ENCODE measurements at places on chromosomes 11 and 22.
A peak's percentile ranks its signal among the peaks of the same experiment; 100 is the strongest.

- no peak for DNase-seq
These were observed 40.5 kb downstream of the TPCN2 start for GRCh38 chr11:69089258-69089657.

- DNase-seq, result no peak
These were observed 11.2 kb downstream of the PEX26 start for GRCh38 chr22:18088825-18089568.

DNA sequence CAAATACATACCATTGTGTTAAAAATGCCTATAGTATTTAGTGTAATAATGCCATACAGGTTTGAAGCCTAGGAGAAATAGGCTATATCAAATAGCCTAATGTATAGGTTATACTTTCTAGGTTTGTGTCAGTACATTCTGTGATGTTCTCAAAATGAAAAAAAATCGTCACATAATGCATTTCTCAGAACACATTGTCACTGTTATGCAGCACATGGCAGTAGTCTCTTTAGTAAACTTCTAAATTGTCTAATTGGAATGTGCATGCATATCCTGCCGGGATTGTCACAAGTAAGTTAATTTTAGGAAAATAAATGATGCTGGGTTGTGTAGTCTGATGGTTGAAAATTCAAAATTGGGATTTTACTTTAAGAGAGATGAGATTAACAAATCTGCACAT, 920.1 kb upstream of the CNTN5 start:
- no peak for DNase-seq

- DNase-seq, result peak; percentile 53
These were observed 790 bp downstream of the RAB1B start for GRCh38 chr11:66268952-66269905.

- no peak for DNase-seq
These were observed 2.1 kb downstream of the HBD start for GRCh38 chr11:5232176-5232575.

DNA sequence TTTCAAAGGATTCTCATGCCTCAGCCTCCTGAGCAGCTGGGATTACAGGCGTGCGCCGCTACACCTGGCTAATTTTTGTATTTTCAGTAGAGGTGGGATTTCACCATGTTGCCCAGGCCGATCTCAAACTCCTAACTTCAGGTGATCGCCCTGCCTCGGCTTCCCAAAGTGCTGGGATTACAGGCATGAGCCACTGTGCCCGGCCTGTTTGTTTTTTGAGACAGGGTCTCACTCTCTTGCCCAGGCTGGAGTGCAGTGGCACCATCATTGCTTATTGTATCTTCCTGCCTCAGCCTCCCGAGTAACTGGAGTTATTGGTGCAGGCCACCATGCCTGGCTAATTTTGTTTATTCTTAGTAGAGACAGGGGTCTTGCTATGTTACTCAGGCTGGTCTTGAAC, 8.1 kb downstream of the FADS2 start:
- DNase-seq, result no peak

- no peak for DNase-seq
These were observed 3.8 kb upstream of the SHISAL1 start for GRCh38 chr22:44316393-44317122.

- DNase-seq, result no peak
These were observed 788.8 kb upstream of the FAT3 start for GRCh38 chr11:91435694-91436395.

DNA sequence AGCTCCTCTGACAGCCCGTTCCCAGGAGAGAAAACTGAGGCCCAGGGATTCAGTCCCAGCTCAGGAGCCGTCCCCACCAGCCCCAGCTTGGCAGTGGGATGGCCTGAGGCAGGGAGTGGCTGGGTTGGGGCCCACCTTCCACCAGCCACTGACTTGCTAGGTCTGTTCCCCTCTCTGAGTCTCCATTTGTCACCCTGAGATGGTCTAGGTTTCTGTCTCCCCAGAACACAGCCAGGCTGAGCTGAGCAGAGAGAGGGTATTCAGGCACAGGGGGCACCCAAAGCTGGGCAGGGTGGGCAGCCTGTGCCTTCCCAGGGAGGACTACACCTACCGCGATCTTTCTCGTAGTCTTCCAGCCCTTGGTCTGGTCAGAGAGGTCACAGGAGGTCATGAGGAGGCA, 95.7 kb downstream of the PDE2A start:
- no peak for DNase-seq

DNA sequence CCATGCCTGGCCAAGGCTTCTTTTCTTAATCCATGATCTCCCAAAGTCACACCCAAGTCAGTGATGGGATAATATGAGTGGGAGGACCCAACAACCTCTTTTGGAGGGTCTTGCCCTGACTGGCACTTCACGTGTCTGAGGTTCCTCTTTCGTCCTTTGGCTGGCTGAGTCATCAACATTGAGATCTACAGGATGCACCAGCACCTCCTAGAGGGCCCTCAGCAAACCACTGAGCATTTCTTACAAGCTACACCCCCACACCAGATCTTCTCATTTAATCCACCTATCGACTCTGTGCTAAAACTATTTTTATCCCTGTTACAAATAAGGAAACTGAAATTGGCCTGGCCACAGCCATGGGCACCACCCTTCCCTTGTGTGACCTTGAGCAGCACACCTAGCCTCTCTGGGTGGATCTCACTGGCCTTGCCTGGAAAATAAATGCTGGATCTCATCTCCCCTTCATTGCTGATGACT, 63.4 kb downstream of the FLI1 start:
- peak; percentile 48 for DNase-seq

DNA sequence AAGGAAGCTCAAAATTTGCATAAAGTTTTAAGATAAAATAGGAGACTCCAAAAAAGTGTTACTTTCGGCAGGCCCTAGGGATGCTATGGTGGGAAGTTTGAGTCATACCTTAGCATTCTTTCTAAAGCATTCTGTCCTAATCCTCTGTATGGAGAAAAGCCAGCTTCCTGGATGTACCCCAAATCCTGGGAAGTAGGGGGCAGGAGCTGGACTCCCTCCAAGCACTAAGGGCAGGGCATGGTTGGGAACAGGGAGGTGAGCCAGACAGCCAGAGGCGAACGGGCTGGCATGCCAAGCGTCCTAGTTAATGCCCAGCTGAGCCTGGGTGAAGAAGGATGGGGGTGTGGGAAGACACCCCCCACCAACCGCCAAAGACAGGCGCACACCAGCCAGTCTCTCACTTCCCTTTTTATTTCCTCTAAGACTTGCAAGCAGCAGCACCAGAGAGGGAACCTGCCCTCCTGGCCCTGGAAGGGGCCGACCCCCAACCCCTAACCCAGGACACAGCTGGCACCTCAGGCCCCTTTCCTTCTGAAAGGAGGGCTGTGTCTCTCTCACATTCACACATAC, 23.9 kb downstream of the RTN4RL2 start:
- peak; percentile 67 for DNase-seq

- DNase-seq, result no peak
These were observed 1188.2 kb upstream of the RAG2 start for GRCh38 chr11:37786214-37786755.

DNA sequence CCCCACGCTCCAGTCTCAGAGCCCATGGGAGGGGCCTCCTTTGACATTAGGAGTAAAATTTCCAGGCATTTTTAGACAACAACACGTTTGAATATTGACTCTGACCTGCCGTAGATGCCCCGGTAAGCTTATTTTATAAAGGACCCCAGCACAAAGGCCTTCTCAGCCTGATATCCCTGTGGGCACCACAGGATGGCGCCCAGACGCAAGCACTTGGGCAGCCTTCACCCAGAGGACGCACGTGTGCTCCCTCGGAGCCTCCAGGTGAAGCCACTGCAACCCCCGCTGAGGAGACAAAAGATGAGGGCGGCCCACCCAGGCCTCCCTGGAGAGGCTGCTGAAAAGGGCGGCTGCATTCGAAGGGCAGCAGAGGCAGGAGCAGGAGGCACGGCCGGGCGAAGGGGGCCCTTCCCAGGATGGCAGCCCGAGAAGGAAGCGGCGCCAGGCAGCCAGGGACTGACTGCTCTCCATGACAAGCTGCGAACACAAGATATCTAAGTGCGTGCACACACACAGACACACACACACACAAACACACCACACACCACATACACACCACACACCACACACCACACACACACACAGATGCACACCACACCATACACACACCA, 15.2 kb upstream of the TH start:
- DNase-seq, result no peak

- no peak for DNase-seq
These were observed 66.5 kb upstream of the ALX4 start for GRCh38 chr11:44376423-44376822.

- no peak for DNase-seq
These were observed 147.2 kb downstream of the CTTN start for GRCh38 chr11:70545610-70545912.

DNA sequence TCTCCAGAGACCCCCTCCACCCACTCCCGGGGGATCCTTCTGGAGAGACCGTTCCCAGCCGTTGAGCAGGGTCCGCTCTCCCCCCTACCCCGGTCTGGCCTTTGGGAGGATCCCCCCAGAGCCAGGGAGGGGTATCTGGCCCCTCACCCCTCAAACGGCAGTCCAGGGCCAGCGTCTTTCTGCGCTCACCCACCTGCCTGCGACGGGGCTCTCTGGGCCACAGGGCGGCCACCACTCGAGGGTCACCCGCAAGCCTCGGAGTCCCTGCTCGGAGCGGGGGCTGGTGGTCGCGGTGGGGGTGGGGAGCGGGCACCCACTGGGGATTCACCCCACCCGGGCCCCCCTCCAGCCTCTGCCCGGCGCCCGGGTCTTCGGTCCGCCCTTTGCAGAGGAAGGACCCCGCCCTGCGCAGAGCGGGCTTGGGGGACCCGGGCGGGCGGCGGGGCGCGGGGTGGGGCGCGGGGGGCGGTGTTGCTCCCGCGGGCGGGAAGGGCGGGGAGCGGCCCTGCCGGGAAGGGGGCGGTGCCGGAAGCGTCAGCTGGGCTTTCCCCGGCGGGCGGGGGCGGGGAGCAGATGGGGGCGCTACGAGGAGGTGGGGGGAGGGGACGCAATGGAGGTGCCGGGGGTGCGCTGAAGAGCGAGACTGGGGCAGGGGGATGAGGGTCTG, 16.6 kb downstream of the CRELD2 start:
- DNase-seq, result peak; percentile 74

DNA sequence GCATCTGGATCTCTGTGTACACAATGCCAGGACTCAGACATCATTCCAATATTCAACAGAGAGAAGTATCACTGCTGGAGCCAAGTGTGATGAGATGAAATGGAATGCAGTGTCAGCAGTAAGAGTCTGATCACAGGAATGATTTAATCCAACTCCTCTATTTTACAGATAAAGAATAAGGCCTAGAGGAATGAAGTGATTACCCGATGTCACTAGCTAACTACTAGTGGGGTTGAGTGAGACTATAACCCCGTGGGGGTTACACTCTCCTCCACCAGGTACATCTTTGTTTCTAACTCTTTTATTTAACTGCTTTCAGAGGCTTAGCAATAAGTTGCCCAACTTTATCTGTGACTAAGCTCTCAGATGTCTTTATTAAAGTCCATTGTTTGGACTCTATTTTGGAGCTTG, 94.2 kb upstream of the FAT3 start:
- no peak for DNase-seq

- no peak for DNase-seq
These were observed 40.7 kb downstream of the JHY start for GRCh38 chr11:122923302-122923701.

GRCh38 chr11:60785806-60786361, 751 bp downstream of the MS4A10 start:
- no peak for DNase-seq

DNA sequence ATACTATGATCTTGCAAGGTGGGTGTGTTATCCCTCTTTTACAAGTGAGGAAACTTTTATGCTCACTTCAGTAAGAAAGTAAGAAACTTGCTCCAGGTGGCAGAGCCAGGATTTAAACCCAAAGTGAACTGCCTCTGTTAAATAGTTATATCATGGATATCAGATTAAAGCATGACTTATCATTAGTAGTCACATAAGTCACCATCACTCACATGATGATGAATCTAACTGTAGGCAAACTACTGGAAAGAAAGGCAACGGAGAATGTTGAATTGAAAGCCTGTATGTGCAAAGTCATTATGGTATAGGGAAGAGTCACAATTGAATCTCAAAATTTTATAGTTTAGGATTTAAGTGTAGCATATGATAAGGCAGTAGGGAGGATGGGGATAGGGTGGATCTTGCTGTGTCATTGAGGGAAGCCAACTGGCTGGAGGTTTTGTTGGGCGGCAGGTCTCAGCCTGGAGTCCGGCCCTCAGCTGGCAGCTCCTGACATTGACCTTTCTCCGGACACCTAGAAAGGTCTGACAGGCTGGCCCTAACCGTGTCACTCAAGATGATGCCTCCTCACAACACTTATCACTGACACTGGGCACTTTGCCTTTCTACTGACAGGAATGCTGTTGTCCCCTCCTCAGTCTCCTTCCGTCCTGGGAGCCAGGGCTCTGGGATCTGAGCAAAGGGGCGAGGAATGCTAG, 98.3 kb downstream of the EMSY start:
- DNase-seq, result no peak

DNA sequence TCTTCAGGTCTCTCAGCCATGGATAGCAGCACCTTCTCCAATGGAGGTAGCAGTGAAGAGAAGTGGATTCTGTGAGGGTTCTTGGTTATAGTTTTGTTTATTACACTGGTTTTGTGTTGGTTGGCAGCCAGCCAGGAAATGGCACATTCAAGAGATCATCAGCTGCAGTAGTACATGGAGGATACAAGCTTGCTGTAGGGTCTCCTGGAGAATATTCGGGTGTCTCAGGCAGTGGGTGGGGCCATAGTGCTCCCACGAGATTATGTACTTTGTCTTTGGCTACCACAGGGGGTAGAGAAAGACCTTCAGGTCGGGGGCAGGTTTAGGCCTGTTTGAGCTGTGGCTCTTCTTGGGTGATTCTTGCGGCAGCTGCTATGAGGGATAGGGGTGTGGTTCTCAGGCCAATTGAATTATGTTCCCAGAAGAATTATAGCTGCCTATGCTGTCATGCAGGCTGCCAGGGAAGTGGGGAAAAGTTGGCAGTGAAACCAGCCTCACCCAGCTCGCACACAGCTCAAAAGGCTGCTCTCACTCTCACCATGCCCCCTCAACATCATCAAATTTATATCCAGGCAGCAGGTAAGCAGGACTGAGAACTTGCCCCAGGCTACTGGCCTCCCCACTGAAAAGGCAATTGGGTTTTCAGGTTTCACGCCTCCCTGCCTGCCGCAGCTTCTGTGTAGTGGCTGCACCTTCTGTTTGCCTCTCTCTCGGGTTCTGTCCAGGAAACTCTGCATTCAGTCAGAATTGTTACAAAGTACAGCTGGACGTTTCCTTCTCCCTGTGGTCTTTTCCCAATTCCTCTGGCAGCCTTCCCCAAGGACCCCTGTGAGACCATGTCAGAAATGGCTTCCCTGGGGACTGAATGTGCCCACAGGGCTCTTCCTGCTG, 435.5 kb downstream of the LUZP2 start:
- no peak for DNase-seq

DNA sequence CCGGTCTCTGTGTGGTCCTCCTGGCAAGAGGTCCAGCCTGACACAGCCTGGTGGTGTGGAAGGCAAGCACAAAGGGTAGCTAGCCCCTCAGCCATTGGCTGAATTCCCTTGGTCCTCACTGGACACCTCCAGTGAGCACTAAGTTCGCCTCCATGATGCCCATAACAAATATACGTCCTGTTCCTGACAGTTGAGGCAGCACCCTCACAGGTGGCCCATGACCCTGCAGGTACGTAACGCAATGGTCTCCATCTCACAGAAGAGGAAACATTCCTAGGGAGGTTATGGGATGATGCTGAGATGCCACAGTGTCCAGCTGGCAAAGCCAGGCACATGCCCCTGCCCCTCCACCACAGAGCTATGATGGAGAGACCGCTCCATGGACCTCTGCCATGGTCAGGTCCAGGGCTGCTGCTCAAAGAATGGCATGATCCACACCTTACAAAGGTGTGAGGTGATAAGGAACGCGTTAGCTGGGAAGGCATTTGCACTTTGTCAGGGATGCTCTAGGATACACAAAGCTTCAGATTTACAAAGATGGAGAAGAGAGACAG, 1.4 kb upstream of the GNAZ start:
- DNase-seq, result no peak
